ENCODE measurements at places on chromosomes 7 and 10.

- no peak for DNase-seq
These were observed 170.6 kb downstream of the LRRN3 start for GRCh38 chr7:111261496-111261895.

DNA sequence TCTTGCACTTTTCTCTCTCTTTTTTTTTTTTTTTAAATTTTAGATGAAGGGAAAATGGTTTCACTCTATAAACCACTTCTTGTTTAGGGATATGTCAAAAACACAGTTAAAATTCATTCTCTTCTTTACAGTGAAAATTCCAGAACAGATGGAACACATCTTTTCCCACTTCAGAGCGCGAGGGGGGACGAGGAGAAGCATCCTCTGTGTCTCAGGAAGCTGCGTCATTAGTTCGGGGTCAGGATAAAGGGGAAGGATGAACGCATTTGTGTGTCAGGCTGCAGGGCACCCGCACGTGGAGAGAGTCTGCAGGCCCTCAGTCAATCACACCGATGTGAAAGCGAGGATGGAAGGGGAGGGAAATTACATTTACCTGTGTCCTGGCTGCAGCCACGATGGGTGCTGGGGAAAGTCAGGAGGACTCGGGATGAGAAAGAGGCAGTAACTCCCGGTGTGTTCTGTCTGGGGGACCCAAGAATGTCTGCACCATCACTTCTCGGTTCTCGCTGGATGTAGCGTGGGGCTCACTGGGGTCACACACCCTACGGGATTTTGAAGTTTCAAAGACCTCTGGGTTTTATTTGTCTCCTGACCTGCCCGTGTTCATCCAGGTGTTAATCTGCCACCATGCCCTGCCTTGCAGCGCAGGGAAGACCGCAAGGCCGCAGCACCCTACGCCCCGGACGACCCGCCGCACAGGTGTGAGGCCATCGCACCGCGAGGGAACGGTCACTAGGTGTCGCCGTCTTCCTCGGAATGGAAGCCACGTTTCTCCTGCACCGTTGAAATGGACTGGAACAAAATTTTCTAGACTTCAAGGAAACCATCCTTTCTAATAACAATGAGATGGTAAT, 66.7 kb upstream of the PITRM1 start:
- DNase-seq = peak; percentile 68

- no peak for DNase-seq
These were observed 21.9 kb downstream of the UNC5B start for GRCh38 chr10:71234004-71234894.

GRCh38 chr7:42057331-42057730, 179.7 kb downstream of the GLI3 start:
- no peak for DNase-seq

GRCh38 chr7:117759950-117760640, 113.1 kb downstream of the CTTNBP2 start:
- DNase-seq = no peak

DNA sequence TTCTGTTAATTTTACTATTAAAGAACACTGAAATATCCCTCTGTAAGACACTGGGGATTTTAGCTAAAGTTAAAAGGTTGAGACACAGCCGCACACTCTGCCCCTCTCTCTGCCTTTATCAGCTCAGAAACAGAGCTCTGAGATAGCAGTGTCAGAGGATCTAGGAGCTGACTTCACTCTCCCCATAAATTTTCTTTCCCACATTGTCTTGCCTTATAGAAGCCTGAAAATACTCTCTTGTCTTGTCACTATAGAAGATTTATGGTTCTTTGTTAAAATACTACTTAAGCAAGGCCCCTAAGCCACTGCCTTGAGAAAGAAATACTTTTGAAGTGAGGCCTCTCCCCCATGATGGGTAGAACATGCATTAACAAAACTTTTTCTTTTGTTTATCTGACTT, 105.7 kb upstream of the C10orf90 start:
- no peak for DNase-seq

- no peak for DNase-seq
These were observed 46.7 kb downstream of the CAMK1D start for GRCh38 chr10:12396093-12396492.

GRCh38 chr10:121076776-121077715, 225.9 kb downstream of the WDR11 start:
- DNase-seq = no peak

- DNase-seq = no peak
These were observed 52.5 kb upstream of the NPY start for GRCh38 chr7:24231493-24231892.

DNA sequence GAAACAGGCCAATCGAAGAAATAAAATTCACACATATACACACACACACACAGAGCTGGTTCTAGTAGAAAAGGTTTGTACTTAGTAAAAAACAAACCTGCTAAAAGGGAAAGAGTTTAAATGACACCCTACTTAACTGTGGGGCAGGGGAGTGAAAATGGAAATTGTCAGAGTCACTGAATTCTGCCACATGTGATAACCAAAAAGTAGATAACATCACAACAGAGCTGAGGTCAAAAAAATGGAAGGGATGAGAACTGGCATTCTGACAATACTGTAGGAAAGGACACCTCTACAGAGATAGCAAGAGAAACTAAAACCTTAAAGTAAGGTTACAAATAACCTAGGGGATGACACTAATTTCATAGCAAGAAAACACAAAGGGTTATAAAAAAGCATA, 74.6 kb downstream of the CACUL1 start:
- DNase-seq = no peak

GRCh38 chr7:112630565-112630964, 149.8 kb downstream of the LSMEM1 start:
- DNase-seq = no peak

- DNase-seq = no peak
These were observed 2.1 kb downstream of the ADIRF start for GRCh38 chr10:86970162-86970981.

- no peak for DNase-seq
These were observed 28.9 kb upstream of the ASAH2 start for GRCh38 chr10:50280049-50280841.

DNA sequence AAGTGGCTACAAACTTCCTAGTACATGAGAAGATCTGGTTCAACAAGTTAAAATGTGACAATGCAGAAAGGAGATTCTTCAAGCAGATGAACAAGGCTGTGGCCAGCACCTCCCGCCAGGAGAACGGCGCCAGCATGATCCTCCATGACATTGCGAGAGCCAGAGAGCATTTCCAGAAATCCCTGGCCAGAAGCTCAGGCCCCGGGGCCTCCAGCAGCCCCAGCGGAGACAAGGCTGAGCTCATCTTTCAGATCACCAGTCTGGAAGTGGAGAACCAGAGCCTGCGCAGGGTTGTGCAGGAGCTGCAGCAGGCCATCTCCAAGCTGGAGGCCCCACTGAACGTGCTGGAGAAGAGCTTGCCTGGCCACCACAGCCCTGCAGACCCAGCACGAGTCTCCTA, 40.1 kb upstream of the ZNF273 start:
- no peak for DNase-seq

GRCh38 chr10:122465401-122466040, 4.2 kb downstream of the HTRA1 start:
- DNase-seq = no peak

DNA sequence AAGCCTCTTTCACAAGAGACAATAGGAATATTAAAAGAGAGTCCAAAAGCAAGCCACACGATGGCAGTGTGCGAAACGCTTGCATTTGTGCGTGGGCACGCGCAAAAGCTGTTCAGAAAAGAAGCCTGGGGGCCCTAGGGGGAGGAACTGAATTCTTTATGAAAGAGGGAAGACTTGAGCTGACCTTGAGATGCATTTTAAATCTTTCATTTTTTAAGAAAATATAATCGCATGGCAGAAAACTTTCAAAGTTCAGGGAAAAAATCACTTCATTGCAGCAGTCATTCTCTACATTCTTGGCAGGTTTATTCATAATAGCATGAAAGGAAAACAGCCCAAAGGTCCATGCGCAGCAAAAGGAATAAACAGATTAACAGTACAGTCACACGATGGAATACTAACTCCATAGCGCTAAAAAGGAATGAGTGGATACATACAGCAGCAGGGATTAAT, 206.5 kb upstream of the PRKCQ start:
- DNase-seq = no peak

GRCh38 chr7:81268551-81268950, 349.7 kb upstream of the SEMA3C start:
- no peak for DNase-seq

DNA sequence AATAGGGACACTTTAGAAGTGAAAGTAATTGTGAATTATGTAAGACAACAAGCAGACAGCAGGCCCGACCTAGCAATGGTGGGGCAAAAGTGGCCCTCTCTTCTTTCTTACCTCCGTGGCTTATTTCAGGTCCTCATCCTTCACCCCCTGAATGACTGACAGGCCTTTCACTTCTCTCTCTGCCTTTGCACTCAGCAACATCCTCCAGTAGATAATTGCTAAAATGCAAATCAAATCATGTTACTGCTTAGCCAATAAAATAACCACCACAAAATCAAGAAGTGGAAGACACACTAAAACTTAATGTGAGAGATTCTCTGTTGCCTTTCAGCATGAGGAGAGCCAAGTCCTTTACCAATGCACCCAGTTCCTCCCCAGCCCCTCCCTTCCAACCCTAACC, 274.6 kb upstream of the ZNF32 start:
- no peak for DNase-seq

DNA sequence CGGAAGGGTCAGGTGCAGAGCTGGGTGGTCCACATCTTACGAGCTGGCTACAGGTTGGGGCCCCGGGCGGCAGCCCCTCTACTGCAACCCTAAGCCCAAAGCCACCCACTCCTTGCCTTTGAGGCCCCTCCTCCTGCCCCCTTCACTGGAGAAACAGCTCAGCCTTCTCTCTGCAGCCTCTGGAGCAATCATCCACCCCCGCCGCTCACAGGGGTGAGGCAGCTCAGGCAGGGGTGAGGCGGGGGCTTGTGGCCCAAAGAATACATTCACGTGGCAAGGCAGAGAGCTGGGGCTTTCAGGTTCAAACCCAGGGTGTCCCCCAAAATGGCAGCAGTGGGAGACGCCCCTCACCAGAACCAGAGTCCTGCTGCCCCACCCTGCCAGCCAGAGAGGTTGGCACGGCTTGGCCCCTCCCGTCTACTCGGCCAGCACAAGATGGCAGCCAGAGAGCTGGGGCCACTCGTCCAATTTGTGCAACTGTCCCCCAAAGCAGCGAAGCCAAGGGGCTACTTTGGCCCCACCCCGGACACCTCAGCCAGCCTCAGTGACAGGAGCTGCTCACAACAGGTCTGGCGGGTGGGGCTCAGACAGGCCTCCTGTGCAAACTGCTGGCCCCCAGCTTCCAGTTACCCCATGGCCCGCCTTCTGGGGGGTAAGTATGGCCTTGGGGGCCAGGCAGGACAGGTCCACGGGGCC, 7.2 kb downstream of the GNB2 start:
- DNase-seq = peak; percentile 19

- DNase-seq = no peak
These were observed 8.5 kb downstream of the RASSF4 start for GRCh38 chr10:44968091-44968490.

Measured in GM12891 (cell line).